Stimulated activated CD4-positive, alpha-beta T cell treated with anti-CD3 and anti-CD28 coated beads, Interleukin-2, amount 100 ng/mL, for 48 hours (primary cell): ENCODE measurements at places on chromosomes 12 and 14.

GRCh38 chr14:55103971-55104954 is 24.8 kb upstream of the LGALS3 start:
- DNase-seq, result no peak

GRCh38 chr14:58082011-58082410 is 70.0 kb downstream of the ARMH4 start:
- no peak for DNase-seq

GRCh38 chr12:47349137-47350061 is 269.6 kb upstream of the AMIGO2 start:
- DNase-seq, result no peak

GRCh38 chr12:127685931-127686330 is 581.0 kb upstream of the TMEM132C start:
- DNase-seq, result no peak

DNA sequence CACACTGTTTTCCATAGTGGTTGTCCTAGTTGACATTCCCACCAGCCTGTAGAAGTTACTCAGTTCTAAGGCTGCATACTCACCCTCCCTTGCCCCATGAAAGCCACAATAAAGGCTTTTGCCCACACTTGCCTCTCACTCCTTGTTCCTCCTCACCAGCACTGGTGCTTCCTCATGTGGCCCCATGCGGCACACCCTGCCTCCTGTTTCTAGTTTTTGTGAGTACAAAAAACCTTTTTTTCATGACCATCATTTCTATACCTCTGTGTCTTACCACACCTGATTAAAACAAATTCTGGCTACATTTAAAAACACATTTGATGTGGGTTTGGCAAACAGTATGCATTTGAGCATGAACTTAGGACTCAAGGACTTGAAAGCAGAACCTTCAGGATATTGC is 40.7 kb upstream of the RIN3 start:
- no peak for DNase-seq

- DNase-seq, result no peak
These were observed 1.8 kb downstream of the VSX2 start for GRCh38 chr14:74240794-74241651.

DNA sequence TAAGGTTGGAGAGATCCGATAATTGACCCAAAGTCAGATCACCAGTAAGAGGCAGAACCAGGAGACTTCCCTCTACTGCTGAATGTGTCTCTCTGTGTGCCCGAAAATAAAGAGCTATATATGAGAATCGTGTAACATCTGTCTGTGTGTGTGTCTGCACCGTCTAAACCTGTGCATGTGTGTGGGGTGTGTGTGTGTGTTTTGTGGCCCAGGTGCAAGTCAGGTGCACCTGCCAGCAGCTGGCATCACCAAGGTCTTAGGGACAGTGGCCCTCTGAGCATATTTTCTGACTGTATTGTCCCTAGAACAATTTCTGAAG is 24.7 kb upstream of the KRT78 start:
- no peak for DNase-seq

DNA sequence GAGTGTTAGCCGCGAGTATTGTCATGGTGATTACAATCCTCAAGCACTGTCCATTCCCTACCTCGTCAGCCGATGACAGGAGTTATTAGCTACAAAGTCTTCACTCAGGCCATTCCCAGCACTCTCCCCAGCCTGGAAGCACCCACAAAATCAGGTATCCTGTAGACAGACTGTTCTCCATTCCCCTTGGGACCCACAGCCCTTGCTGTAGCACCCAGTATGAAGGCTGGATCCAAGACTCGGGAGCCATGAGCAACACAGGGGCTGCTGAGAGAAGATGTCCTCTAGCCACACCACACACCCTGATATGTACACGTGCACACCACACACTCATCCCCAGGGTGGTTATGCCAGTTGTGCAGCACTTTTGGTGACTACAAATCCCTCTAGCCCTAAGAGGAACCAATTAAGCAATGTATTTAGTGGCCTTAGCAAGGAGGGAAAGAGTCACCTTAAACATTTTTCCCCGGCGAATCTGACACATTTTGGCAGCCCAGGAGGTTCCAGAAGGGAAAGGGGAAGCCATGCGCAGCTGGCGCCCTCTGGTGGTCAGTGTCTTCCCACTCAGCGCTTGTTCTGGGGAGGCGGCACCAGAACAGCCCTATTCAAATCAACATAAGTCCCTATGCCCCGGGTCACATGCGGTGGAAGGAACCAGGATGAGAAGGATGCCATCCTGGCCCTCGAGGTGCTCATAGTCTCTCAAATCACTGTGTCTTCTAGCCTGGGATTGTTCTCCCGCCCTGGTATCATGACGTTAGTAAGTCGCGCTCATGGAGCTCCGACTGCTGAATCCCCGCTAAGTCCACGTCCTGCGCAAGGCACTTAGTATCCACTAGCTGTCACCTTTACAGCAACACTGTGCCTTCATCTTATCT is 96.9 kb downstream of the GCH1 start:
- DNase-seq, result peak; percentile 85

DNA sequence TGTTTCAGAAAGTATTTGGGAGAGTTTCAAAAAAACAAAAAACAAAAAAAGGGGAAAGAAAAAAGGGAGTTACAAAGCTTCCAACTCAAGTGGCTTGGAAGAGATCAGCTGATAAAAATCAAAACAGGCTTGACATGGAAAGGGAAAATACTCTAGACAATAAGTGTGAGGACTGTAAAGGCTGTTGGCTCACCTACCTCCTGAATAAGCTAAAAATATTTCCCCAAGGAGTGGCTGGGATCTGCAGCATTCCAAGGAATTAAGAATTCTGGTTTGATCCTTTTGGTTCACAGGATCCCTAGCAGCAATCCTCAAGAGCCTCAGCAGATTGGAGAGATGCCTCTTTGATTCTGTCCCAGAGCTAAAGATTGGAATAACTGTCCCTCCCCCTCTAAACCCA is 11.2 kb upstream of the AJUBA start:
- no peak for DNase-seq

- DNase-seq, result no peak
These were observed 20.4 kb upstream of the LGMN start for GRCh38 chr14:92768795-92769194.

- peak; percentile 18 for DNase-seq
These were observed 1.5 kb upstream of the HSP90B1 start for GRCh38 chr12:103928682-103929045.

GRCh38 chr14:75723716-75724115 is 62.7 kb downstream of the TTLL5 start:
- DNase-seq, result no peak

- no peak for DNase-seq
These were observed 176.2 kb upstream of the PDZRN4 start for GRCh38 chr12:41011939-41012338.

GRCh38 chr14:57865403-57866198 is at the start of gene SLC35F4:
Gene SLC35F4 (minus strand): TSS chr14:57866092.
- no peak for DNase-seq

- DNase-seq, result no peak
These were observed 1.3 kb upstream of the SLC24A4 start for GRCh38 chr14:92321701-92322100.

DNA sequence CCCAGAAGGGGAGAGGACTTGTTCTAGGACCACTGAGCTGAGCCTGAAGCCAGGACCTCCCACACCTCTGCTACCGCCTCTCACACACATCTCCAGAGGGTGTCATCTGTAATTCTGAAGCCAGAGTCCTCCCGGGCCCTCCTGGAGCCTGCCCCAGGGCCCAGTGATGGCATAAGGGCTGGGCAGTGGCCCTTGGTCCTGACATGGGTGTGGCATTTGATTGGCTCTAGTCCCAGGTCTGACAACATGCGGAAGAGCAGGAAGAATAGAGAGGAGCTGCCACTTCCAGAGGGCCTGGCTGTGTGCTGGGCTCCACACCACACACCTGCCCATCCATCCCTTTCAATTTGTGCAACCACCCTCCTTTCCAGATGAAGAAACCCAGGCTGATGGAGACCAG is 144.3 kb upstream of the GSC start:
- DNase-seq, result no peak

DNA sequence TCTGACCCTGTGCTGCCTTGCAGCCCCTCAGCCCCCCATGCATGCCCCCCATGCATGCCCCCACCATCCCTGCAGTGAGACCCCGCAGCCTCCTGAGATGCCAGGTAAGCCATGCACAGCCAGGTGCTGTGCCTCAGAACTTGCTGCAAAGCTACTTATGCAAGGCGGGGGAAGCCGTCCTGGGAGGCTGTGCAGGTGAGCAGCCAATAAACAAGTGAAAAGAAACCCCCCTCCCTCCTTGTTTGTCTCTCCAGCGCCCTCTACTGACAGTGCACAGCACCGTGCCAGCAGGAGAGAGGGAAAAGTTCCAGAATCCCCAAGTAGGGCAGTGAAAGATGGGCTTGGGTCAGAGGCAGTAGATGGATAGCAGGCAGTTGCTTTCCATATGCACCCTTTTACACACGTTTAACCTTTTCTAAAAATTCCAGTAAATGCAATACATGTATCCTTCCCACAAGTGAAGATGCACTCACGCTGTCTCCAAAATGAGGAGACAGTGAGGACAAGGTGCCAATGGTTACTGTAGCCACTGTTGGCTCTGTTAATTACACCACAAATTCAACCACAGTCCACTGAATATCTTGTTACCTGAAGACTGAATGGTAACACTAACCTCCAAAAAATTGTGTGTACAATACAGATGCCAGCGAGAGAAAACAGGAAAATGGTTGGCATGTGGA is 18.0 kb downstream of the TNFAIP2 start:
- DNase-seq, result peak; percentile 33

DNA sequence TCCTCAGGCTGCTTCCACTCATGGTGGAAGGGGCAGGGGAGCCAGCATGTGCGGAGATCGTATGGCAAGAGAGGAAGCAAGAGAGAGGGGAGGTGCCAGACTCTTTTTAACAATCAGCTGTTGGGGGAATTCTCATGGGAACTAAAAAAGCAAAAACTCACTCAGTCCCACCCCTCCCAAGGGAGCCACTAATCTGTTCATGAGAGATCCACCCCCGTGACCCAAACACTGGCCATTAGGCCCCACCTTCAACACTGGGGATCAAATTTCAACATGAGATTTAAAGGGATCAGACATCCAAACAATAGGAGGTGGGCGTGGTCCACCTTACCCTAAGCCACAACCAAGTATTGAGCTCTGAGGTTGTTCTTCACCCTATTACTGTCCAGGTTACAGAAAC is 375.1 kb downstream of the GRIN2B start:
- no peak for DNase-seq

- DNase-seq, result no peak
These were observed 459.5 kb upstream of the PDE3A start for GRCh38 chr12:19908830-19909229.

- DNase-seq, result no peak
These were observed 4.2 kb downstream of the CDK2AP1 start for GRCh38 chr12:123267335-123267920.

DNA sequence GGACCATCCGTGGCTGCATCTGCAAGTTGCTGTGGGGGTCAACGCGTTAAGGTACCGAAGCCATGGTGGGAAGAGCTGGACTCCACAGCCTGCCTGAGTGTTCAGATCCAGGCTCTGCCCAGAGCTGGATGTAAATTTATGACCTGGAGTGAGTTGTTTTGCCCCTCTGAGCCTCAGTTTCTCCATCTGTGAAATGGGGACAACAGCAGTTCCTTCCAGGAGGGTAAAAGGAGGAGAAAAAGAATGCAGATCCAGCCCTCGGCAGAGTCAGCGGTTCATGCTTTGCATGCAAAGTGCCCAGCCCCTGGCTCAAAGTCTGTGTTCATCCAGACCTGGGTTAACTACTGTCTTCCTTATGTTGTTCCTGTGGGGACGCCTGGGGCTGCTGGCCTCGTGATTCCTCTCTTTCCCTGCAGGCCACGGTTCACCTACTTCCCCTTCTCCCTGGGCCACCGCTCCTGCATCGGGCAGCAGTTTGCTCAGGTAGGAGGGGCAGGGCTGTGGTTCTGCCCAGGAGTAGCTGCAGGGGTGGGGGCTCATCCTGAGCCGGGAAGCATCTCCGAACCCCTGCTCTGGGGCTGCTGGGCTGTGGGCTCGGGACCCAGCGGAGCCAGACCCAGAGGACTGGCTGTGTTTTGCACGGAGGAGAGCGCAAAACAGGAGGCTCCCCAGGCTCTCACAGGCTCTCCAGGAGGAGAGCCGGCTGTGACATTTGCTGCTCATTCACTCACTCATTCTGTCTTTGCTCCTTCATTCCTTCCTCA is 41.9 kb downstream of the CYP46A1 start:
- DNase-seq, result no peak

DNA sequence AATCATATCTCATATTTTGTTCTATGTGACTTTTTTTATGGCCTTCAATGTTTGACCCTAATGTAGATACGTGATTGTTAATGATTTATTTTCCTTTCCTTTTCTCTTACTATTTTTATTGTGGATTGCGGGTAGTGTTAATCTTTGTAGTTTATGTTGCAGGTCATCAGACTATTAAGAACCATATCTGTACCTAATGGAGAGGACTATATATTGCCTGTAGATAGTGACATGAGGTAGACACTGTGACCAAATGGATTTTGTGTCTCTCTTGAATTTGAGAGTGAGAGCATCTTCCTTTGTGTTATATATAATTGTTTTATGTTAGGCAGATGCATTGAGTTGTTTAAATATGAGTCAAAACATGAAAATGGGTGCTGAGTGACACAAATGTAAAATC is 543.4 kb upstream of the MGAT4C start:
- no peak for DNase-seq

GRCh38 chr14:67982711-67983608 is 163.4 kb downstream of the RAD51B start:
- no peak for DNase-seq

DNA sequence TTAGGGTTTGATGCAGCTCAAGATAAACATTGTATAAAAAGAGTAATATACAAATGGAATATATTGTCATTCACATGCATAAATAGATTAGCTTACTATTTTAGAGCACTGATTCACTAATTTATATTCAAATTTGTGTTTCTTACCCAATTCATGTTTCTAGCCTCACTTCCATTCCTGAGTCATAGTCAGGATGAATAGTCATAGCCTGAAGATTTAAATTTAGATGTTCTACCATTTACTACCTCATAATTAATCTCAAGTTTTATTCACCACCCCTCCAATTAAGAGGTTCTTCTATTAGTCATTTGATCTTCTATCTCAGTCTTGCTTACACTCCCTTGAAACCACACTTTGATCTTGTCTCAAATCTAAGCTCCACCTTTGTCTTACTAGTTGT is 38.7 kb downstream of the ANO4 start:
- no peak for DNase-seq

- DNase-seq, result no peak
These were observed 1.4 kb downstream of the RAN start for GRCh38 chr12:130873106-130873795.

GRCh38 chr14:52729585-52729924 is 411 bp upstream of the STYX start:
- DNase-seq, result no peak

DNA sequence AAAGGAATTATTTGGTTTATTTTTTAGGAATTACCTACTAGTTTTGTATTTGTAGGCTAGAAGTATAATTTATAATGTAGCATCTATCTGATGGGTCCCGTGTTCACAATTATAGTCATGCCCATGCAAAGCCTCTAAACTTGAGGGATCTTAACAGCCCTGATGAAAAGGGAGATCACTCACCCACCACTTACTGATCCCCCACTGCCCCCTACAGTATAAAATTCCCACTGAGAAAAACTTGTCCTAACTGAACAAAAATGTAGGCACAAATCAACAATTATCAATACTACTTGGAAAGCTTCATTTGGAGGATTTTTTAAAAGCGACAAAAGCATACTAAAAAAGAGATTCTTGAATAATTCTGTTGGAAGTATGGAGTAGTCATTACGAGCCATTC is 21.0 kb downstream of the WIF1 start:
- DNase-seq, result no peak
